ENCODE measurements at places on chromosomes 6 and 20.

GRCh38 chr20:31839782-31840487 is 5.5 kb downstream of the FOXS1 start:
- DNase-seq = no peak

GRCh38 chr20:53679597-53680309 is 86.1 kb upstream of the ZNF217 start:
- DNase-seq = no peak

GRCh38 chr6:3277251-3277650 is 18.5 kb downstream of the PSMG4 start:
- no peak for DNase-seq

DNA sequence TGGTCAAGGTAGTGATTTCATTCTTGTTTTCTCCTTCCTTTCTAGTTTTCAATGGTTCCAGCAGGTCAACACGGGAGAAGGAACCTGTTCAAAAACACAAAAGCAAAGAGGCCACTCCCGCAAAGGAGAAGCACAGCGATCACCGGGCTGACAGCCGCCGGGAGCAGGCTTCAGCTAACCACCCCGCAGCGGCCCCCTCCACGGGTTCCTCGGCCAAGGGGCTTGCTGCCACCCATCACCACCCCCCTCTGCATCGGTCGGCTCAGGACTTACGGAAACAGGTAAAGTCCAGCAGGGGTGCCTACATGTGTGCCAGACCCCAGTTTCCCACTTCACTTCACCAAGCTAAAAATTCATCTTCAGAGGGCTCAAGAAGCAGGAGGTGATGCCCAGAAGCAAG is 175.6 kb downstream of the DTNBP1 start:
- DNase-seq = no peak

DNA sequence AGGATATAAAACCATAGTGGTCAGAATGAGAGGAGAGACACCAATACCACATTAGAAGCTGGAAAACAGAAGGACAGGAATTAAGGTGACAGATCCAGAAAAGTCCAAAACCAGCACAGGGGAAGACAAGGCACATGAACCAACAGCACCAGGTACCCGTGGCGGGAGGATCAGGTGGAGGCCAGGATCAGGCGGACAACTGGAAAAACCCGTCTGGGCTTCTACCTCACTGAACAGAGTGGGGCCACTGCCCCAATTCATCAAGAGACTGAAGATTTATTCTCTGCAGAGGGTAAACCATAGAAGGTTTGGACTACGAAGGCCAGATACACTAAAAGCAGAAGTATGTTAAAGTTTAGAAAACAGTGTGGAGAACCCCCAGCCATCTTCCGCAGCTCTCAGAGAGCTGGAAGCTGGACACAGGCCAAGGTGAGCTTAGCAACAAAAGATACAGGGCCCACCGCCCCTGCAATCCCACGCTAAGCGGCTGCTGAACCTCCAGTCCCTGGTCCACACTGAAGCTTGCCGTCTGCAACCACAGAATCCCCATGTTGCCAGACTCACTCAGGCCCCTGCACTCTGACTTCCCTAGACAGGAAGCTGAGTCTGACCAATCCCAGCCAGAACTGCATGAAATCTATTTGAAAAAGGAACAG is 29.9 kb downstream of the ABHD12 start:
- DNase-seq = no peak

GRCh38 chr6:110492584-110492983 is 16.2 kb upstream of the SLC22A16 start:
- no peak for DNase-seq

- no peak for DNase-seq
Observed at GRCh38 chr6:89999154-89999553, 104.9 kb downstream of the GJA10 start.

DNA sequence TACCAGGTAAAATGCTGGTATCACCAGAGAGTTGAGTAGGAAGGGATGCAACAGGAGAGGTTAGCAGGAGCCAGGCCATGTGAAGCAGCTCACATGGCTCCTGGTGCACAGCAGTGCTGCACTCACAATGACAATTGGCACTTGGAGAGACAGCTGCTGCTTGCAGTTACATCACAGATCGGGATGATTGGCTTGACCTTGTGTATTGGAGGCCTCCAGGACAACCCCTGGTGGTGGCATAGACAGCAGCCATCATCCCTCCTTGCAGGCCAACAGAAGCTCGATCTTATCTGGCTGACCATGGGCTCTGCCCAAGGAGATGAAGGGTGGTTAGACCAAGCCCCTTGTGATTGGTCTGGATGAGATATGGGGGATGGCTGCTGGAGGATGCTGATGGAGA is 73.0 kb downstream of the EYA2 start:
- DNase-seq = no peak

DNA sequence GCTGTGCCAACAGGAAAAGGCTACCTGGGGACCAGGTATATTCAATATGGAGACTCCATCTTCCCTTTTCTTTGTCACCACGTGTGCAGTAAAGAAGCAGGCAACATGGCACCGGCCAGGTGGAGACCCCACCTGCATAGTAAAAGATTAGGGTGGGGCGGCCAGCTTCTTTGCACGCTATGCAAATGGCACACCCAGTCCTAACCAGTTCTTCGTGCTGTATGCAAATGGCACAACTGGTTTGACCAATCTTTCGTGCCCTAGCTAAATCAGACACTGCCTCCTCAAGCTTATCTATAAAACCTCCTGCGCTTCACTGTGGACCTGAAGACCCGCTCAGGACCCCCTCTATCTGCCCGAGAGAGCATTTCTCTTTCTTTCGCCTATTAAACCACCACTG is 88.8 kb upstream of the EZR start:
- no peak for DNase-seq

Data from forelimb muscle (tissue), 1 donor.